HFF-Myc (cell line): ENCODE measurements at places on chromosomes 11 and 22.

- no peak for DNase-seq
Measured at GRCh38 chr22:37032134-37032534, 12.6 kb downstream of the MPST start.

DNA sequence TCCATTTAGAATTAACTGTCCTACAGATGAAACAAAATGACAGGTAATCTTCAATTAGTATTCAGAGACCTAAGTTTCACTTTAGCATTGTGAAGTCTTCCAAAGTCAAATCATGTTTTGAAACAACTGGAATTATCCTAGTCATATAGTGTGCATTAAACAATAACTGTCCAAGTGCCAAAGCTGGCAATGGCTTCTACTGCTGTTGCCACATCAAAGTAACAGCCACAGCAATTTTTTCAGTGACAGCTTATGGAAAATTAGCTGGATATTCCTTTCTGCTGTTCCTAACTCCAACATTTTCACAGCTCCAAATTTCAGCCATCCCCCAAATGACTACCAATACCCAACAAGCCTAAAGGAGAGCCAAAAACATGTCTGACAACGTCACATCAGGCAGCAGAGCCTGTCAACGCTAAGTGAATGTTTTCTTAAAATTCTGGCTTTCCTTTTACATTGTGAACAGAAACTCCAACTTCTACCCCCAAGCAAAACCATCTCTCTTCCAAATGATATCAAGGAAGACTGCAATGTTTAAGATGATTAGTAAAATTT lies 45.3 kb upstream of the CCDC34 start:
- DNase-seq: no peak

GRCh38 chr22:44728761-44729324 lies 23.5 kb upstream of the ARHGAP8 start:
- no peak for DNase-seq

DNA sequence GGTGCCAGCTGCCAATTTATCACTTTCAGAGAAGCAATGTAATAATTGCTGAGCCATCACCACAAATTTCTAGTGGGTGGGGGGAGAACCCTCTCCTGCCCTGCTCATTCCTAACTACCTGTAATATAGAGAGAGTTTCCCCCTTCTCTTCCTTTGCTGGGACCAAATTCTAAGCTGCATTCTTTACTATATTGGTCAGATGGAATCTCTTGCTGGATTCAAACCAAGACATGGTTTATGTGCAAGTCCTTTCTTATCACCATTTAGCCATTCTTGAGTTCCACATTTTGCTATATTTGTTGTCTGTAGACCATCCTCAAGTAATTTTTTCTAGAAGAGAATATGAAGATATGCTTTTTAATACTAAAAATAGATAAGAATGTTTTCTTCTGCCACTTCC lies 452.1 kb downstream of the MN1 start:
- DNase-seq: no peak

GRCh38 chr22:40975366-40975765 lies 24.2 kb downstream of the RBX1 start:
- no peak for DNase-seq

DNA sequence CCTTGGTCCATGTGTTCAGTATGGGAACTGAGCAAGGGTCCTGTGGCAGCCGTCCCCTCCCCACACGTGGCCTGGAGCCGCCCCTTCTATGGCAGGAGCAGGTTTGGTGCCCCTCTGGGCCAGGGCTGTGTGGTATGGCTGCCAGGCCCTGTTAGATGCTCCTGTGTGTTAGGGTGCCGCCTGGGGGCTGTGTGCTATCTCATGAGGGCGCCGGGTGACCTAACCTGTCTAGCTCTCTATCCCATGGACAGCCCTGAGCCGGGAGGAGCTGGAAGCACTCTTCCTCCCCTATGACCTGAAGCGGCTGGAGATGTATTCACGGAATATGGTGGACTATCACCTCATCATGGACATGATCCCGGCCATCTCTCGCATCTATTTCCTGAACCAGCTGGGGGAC lies 34.7 kb downstream of the NAT10 start:
- no peak for DNase-seq

- no peak for DNase-seq
Measured at GRCh38 chr11:9662273-9662672, 1.6 kb upstream of the SWAP70 start.

GRCh38 chr11:129943036-129943435 lies 47.7 kb upstream of the NFRKB start:
- no peak for DNase-seq

DNA sequence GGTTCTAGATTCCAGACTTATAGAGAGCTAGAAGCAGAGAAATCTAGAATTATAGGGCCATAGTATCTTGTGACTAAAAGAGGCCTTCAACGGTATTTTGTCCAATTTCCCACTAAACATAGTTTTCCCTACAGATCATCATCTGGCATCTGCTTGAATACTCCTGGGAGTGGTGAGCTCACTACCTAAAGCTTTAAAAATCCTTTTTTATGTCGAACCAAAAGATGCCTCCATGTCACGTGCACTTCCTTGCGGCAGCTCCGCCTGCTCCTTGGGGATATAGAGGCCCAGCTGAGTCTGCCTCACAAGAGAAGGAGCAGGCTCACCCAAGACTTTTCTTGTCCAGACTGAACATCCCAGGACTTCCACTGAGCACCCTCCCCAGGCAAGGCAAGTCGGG lies 4.3 kb upstream of the MB start:
- DNase-seq: no peak

DNA sequence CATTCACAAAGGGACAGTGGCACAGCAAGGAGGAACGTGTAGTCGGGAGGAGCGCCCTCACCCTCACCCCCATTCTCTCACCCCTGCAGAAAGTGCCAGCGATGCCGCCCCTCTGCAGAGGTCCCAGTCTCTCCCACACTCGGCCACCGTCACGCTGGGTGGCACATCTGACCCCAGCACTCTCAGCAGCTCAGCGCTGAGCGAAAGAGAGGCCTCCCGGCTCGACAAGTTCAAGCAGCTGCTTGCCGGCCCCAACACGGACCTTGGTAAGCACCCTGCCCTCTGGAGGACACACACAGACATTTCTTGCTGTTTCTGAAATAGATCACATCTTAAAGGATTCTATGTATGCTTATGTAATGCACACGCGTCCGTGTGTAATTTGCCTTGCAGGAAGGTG lies 34.9 kb downstream of the TBC1D22A start:
- DNase-seq: no peak

DNA sequence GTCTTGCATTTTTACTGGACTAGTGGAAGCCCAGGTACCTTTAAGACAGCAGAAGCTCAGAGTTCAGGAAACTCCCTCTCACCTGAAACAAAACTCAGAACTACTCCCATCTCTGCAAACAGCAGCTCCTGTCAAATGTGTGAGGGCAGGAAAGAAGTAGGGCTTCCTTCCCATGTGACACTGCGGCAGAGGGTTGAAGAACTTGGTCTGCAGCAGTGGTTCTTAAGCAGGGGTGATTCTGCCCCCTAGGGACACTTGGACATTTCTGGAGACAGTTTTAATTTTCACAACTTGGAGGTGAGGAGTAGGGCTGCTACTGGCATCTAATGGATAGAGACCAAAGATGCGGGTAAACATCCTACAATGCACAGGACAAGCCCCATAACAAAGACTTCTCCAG lies 63.4 kb downstream of the RCN1 start:
- no peak for DNase-seq

GRCh38 chr11:104159356-104159755 lies 4.6 kb downstream of the PDGFD start:
- no peak for DNase-seq

GRCh38 chr11:74534216-74534945 lies 40.9 kb upstream of the LIPT2 start:
- DNase-seq: no peak

- DNase-seq: no peak
Measured at GRCh38 chr11:130773244-130773820, 142.9 kb downstream of the SNX19 start.

DNA sequence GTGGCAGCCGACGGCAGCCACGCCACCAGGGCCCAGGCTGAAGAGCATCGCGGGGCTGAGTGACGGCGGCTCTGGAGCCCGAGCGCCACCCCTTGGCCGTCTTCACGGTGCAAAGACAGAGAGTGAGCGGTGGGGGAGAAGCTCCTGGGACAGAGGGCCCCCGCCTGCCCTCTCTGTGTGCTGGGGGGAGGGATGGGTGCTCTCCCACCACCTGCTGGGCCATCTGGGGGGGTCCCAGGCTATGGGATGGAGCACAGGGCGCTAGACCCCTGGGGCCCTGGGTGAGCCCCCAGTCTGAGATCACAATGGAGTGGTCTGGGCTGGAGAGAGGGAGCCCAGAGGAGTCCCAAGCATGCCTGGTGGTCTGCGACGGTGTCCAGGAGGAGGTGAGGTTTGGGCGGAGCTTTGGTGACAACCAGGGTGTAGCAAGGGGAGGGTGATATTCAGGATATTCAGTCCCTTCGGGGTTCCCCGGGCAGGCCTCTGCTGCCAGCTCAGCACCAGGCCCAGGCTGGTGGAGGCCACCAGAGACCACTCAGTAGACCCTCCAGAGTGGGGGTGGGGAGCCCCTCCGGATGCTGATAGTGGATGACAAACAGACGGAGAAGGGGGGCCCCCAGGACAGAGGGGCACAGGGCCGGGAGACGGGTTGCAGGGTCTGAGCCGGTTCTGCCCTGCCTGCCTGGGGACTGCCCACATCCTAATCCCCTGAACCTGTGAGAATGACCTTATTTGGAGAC lies 78.1 kb upstream of the PRR5 start:
- no peak for DNase-seq

DNA sequence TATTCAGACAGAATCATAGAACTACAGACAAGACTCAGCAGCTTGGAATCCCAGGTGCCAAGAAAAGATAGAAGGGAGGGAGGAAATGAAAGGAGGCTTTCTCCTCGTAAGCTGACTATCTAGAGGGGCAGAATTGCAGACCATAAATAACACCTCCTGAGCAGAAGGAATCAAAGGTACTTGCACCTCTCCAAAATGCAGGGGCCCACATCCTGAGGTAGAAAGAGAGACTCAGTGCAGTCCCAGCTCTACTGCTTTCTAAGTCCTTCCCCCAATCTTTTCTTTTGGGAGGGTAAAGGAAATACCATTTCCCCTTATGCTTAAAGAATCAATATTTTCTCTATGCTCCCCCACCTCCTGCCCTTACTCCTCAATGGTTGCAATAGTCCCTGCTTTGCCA lies 55.2 kb downstream of the SYTL2 start:
- no peak for DNase-seq

GRCh38 chr11:88352139-88352538 lies 14.6 kb upstream of the CTSC start:
- DNase-seq: peak; percentile 58

GRCh38 chr11:3164138-3164551 lies 965 bp downstream of the OSBPL5 start:
- no peak for DNase-seq

- DNase-seq: no peak
Measured at GRCh38 chr11:8020244-8020597, 33.1 kb downstream of the EIF3F start.

DNA sequence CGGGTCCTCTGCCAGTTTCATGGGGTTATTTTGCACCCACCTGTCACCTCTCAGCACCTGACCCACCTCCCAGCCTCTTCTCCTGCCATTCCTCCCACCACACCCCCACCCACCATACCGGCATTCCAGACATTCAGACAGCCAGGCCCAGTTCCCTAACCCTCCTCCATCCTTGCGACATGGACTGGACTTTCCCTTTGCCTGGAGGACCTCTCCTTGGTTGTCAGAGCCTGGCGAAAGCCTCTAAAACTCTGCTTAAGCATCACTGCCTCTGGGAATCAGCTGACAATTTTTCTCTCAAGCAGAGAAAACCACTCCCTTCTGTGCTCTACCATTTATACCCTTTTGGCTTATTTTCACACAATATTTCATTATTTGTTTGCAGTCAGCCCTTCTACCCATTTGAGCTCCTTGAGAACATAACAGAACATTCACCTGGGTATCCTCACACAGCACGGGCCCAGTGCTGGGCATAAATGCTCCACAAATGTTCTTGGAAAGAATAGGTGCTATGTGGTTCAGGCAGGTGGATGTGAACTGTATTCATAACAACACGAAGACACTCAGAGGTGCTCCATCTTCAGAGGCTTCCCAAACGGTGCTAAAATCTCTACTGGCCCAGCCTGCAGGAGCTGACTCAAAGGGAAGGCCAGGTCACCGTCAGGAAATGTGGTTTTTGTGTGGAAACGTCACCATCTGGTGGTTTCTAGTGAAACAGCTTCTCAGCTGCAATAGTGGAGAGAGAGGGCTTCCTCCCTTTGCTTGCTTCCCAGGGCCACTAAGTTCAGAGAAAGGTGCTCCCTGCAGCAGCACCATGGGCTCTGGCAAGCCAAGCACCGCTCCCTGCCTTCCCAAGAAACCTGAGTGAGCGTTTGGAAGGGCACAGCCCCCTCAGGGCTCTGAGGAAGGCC lies 10.4 kb downstream of the SPATA19 start:
- DNase-seq: peak; percentile 7

DNA sequence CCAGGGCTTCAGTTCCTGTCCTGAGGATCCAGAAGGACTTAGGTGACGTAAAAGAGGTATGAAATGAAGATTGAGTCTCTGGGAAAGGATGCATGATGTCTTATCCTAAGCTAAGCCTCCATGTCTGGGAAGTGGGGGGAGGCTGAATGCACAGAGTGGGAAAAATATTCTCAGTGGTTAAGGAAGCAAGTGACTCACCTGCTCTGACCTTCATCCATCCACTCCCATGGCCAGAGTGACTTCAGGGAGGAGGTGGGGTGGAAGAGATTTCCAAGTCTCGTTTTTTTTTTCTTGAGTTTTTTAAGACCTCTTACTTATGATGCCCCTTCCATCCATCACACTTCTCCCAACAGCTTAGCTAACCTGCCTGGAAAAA lies 32.5 kb upstream of the POLD3 start:
- no peak for DNase-seq

- DNase-seq: no peak
Measured at GRCh38 chr22:17083811-17084441, 874 bp upstream of the IL17RA start.
